Activated T-cell treated with anti-CD3 and anti-CD28 coated beads for 1 hour (primary cell): ENCODE measurements at places on chromosomes 1 and 21.

- no peak for DNase-seq
Measured at GRCh38 chr21:24224422-24224821, 1382.9 kb downstream of the MRPL39 start.

- DNase-seq: no peak
Measured at GRCh38 chr1:17558954-17559614, 19.6 kb downstream of the ARHGEF10L start.

- DNase-seq: no peak
Measured at GRCh38 chr1:31569596-31570173, 6.6 kb upstream of the TINAGL1 start.

DNA sequence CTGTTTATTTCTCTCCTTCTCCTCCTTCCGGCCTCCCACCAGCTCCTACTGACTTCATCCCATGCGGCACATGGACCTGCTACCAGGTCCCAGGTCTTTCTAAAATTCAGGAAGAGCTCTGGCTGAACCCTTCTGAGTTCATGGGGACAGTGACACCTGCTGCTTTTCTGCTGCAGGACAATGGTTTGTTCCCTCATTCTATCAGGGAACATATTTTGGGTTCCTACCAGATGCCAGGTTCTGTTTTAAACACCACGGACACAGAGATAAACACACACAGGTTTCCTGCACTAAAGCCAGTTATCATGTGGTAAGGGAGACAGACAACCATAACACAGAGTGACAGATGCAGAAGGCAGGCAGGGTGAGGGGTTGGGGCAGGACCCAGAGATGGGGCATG, 114.0 kb upstream of the RAB4A start:
- DNase-seq: no peak

DNA sequence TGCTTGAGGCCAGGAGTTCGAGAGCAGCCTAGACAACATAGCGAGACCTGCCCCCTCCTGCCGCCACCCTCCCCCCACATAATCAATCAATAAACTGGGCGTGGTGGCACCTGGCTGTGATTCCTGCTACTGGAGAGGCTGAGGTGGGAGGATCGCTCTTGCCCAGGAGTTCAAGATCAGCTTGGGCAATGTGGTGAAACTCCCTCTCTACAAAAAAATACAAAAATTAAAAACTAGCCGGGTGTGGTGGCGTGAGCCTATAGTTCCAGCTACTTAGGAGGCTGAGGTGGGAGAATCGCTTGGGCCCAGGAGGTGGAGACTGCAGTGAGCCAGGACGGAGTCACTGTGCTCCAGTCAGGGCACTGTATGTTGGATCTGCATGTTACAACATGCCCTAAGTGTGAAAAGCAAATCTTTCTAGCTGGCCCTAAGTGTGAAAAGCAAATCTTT, 7.0 kb upstream of the MDM4 start:
- no peak for DNase-seq

DNA sequence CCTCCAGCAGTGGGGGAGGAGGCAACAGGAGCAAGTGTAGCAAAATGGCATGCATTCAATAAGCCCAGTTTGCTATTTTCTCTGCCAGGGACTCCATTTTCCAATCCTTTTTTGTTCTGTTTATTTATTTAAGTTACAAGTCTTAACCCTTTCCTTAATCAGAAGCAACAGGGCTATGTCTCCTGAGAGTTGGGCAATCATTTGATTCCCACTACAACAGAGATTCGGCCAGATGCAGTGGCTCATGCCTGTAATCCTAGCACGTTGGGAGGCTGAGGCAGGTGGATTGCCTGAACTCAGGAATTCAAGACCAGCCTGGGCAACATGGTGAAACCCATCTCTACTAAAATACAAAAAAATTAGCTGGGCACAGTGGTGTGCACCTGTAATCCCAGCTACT, 25.5 kb downstream of the RCC2 start:
- no peak for DNase-seq

DNA sequence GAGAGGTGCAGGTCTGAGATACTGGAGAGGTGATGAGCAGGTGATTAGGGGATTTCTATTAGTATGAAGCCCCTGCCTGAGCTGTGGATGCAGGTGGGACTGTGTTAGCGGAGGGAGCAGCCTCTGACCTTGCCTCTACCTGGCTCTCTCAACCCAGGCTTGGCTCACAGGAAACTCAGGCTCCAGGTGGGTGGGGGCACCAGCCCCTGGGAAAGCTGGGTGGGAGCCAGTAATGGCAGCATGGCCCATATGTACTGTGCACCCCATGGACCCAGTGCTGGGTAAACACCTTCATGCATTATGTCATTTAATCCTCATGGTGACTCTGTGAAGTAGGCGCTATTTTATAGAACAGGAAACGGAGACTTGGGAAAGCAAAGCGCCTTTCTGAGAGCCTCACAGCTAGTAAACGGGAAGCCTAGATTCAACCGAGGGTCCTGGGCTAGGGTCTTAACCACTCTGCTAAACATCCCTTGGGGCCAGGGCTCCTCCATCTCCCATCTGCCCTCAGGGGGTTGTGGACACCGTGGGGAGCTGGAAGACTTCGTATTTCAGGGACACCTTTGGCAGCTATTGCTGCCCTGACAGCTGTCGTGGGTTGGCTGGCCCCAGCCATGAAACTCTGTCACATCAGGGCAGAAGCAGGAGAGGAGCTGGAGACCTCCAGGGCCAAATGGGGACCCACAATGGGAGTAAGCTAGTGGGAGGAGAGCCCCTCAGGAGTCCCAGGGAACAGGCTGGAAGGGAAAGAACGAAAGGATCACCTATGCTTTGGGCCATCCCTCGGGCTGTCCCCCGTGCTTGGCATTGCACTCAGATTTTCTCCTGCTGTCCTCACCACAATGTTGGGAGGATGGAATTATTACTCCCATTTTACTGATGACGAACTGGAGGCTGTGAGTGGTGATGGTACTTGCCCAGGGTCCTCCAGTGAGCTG, 59.6 kb upstream of the CSF3R start:
- DNase-seq: no peak

DNA sequence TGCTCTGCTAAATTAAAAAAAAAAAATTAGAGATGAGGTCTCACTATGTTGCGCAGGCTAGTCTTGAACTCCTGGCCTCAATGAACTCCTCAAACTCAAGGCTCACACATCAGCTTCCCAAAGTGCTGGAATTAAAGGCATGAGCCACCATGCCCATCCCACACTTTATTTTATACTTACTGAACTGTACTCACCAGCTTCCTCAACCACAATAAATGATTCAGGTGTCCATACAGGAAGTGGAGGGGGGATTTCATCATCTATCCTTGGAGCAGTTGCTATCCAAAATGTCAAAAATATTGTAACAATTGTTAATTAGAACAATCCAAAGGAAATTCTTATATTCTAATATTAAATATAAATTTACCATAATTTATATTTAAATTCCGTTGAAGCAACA, 22.4 kb upstream of the RSBN1 start:
- DNase-seq: no peak

DNA sequence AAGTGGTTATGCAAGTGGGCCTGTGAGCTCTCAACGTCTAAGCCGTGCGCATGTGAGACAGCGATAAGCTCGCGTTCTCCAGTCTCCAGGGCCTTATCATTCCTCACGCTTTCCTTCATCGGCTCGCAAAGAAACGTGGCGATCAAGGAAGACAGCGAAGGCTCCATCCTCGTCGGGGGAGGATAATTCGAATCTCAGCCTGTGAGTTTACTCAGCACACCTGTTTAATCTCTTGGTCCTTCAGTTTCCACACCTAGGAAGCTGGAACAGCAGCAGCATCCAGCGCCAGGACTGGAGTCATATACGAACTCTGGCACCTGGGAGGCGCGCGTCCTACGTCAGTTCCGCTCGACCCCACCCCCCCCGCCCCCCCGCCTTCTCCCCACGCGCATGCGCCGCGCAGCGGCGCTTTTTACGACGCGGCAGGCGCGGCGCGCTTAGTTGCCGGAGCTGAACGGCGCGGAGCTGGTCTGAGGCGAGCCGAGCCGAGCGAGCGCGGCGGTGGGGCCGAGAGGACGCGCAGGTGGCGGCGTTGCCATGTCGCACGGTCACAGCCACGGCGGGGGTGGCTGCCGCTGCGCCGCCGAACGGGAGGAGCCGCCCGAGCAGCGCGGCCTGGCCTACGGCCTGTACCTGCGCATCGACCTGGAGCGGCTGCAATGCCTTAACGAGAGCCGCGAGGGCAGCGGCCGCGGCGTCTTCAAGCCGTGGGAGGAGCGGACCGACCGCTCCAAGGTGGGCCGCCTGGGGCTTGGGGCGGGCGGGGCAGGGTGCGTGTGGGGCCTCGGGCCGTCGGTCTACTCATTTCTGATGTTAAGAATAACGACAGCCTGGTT, at the start of gene PITHD1:
TSS of gene PITHD1 (plus strand) at position 440 of the 836 bp plus-strand sequence. CDS start at position 538, 98 bp downstream.
- DNase-seq: peak; percentile 69

DNA sequence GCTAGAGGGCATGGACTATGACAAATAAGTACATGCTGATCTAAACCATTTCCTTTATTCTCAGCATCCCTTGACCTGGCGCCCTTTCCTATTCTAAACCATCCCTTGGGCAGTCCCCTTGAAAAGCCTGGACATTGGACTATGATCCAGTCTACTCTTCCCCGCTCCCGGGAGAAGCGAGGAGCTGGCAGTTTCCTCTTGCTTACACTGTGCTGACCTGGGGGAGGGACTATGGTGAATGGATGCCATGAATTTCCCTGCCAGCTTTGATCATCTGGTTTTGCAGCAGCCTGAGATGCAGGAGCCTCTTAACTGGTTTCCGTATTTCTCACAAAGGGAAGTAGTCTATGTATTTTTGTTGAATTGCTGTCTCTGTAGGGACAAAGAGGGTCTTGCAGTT, 121.7 kb downstream of the KIF26B start:
- DNase-seq: no peak

- DNase-seq: no peak
Measured at GRCh38 chr1:60268451-60268850, 194.9 kb upstream of the C1orf87 start.

GRCh38 chr1:234643111-234643849, 33.3 kb upstream of the IRF2BP2 start:
- DNase-seq: no peak

- DNase-seq: no peak
Measured at GRCh38 chr1:53520481-53520880, 61.3 kb downstream of the DMRTB1 start.

- DNase-seq: no peak
Measured at GRCh38 chr1:200304171-200304570, 105.7 kb downstream of the ZNF281 start.

DNA sequence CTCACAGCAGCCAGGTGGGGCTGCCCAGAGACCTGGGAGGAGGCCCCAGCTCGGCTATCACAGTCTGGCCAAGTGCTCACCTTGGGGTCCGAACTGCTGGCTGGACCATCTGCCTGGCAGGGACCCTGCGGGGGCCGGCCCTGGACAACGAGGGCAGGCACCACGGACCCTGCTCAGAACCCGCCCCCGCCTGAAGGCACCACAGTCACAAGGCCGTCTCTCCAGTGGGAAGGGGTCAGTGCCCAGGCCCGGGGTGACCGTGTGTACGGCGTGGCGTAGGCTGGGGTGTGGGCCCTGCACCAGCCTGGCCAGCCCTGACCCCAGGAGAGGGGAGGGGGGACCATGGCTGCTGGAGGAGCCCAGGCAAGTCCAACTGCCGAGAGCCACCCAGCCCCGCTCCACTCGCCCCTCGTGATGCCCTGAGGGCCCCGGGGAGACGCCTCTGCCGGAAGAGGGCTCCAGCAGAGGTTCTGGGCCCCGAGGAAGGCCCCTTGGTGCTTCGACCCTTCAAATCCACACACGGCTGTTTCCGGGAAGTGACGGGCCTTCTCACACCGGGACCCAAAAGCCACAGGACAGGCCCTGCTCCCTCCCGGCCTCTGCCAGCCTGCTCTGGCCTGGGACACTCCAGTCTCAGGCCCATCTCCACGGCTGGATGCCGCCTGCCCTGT, 11.2 kb upstream of the RNF223 start:
- DNase-seq: no peak

GRCh38 chr1:28297826-28298225, 31.0 kb upstream of the MED18 start:
- DNase-seq: no peak

GRCh38 chr1:26554781-26555180, 25.2 kb downstream of the RPS6KA1 start:
- no peak for DNase-seq

GRCh38 chr1:3134381-3135072, 65.5 kb downstream of the PRDM16 start:
- no peak for DNase-seq

DNA sequence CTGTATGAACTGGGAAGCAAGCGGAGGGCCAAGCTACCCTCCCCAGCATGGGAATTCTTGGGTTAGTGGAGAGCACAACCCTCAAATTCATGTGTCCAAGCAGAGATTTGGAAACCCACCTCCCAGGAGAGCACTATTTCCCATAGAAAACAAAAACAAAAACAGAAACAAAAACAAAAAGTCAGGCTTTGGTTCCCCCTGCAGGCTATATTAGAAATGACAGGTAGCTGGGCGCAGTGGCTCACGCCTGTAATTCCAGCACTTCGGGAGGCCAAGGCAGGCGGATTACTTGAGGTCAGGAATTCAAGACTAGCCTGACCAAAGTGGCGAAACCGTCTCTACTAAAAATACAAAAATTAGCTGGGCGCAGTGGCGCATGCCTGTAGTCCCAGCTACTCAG, 10.8 kb downstream of the MINDY1 start:
- DNase-seq: peak; percentile 15

DNA sequence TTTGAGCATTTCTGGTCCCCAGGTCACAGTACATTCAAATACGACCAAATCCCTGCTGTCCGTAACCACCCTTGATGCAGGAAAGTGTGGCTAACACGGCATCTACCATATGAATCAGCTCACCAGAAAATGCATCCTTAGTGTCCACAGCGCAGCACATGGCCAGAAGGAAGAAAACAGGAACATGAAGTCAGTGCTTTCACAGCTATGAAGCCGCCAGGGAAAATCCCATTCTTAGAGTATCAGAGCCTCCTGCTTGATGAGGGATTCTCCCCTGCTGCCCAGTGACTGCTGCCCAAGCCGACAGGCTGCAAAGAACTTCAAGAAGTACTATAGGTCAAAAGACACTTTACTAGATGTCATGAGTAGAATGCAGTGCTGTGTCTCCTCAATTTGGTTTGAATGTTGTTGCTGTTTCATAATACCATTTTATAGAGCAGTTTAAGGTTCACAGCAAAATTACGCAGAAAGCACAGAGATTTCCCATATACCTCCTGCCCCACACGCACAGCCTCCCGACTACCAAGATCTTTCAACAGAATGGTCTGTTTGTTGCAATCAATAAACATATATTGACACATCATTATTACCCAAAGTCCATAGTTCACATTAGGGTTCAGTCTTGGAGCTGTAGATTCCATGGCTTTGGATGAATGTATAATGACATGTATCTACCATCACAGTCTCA, 14.5 kb downstream of the TIAM1 start:
- DNase-seq: no peak
